ENCODE measurements at places on chromosomes 1 and 21.

DNA sequence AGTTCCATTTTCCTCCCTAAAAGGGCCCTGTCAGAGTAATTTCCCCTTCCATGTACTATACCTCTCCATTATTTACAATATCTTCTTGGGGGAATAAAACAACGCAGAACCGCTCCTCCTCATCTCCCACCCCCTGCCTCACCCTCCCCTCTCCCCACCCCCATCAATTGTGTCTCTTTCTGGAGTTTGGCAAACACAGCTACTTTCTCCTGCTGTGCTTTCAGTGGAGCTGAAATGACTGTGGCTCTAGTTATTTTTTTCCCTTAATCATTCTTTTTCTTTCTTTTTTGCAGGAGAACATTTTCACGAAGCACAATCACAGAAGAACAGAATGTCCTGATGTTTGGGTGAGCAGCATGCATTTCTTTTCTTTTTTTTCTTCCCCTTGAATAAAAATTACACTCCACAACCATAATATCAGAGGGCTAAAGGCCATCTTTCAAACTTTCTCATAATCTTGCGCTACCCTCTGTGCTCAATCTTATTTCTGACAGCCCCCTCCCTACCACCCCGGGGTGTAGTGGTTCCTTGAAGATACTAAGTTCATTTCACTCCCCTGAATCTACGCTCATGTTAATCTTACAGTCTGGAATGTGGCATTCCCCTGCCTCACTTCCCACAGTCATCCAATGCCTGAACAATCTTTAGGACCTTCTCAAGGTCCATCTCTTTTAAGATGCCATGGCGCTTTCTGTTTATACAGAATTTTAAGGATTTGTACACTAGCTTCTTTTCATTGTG, 8.8 kb upstream of the PLXNA2 start:
- DNase-seq = no peak

- DNase-seq = no peak
Observed at GRCh38 chr1:116228511-116228910, 117.3 kb downstream of the MAB21L3 start.

- DNase-seq = no peak
Observed at GRCh38 chr1:23875382-23875781, 7.3 kb upstream of the FUCA1 start.

DNA sequence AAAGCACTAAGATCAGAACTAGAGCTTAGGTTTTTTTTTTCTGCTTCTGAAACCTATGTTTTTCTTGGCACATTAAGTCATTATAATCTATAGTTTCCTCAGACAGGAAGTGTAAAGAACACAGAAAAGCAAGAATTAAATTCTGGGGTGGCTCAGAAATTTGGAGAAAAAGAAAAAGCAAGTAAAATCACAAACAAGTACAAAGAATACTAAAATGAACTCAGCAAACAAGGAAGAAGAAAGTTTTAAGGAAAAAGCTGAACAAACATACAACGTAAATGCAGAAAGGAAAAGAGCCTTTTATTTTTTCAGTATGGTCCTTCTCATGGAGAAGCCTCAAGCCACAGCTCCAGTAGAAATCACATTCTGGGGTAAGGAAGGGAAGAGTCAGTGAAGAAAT, 8.6 kb upstream of the CNN3 start:
- no peak for DNase-seq

DNA sequence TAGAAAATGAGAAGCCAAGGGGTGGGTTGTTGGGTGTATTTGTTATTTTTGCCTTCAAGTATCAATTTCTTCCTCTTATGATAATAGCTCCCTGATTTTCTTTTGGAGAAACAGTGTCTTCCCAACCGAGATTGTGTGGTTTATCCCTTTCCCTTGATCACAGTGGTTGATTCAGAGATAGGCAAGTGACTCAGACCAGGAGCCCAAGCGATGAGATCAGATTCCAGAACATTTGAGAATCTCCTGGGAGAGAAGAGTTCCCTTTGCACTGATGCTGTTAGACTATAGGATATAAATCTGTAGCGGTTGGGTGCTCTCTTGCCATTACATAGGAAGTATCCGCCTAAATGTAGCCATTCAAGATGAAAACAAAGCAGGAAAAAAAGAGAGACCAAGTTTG, 90.1 kb upstream of the WDR26 start:
- DNase-seq = no peak

DNA sequence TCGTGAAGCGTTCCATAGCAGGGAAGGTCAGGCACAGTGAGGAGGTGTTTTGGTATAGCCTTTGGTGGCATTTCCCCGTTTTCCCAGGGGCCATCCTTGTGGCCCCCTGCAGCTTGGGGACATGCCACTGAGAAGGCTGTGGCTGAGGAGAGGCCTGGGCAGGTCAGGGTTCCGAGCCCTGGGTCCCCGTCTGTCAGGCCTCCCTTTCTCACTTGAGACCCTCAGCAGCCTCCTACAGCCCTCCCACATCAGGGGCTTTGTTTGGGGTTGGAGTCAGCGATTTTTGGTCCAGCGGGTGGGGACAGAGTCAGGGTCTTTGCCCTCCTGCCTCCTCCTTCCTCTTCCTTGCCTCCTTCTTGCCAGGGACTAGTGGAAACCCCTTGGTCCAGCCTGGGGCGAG, 22.2 kb downstream of the LDLRAP1 start:
- DNase-seq = no peak

GRCh38 chr1:200954434-200954833, 59.7 kb downstream of the INAVA start:
- no peak for DNase-seq

GRCh38 chr1:20059847-20060246, 10.1 kb upstream of the PLA2G5 start:
- DNase-seq = no peak

DNA sequence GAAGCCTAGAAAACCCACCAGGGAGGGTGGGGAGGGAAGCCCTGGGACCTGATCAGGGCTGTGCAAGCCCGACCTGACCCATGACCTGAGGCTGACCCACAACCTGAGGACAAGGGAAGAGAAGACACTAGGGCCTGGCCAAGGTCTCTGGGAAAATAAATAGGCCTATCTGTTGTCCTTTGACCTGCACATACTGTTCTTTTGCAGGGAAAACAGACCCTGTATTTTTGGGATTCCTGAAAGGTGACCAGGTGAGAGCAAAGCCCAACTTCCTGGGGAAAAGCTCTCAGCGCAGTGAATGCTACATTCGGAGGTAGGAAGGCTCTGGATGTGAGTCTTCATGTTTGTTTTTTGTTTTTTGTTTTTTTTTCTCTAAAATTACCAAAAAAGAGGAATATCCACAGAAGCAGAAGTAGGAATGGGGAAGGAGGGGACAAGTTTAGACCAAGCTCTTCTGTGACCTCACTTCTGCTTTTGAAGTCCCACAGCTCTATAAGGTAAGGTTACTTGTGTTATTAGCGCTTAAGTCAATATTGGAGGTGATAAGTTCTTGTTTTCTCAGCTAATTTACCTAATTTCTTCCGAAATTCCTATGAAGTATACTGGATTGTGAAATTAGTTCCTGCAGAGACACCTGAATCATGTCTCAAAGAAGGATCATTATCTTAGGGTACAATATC, 26.2 kb upstream of the LYST start:
- DNase-seq = no peak

GRCh38 chr1:117661027-117661426, 55.2 kb downstream of the TENT5C start:
- DNase-seq = no peak

- DNase-seq = no peak
Observed at GRCh38 chr1:25086518-25087079, 145.7 kb downstream of the SYF2 start.

GRCh38 chr1:119908661-119909060, 12.3 kb upstream of the ADAM30 start:
- no peak for DNase-seq
